ENCODE measurements at places on chromosomes 7 and 10. TPM values are rescaled to one million over a fixed set of nuclear protein-coding genes. Genes with fewer than 3 reads are reported as not detected.

GRCh38 chr10:93503075-93503474, 6.7 kb downstream of the CEP55 start:
- H3K4me3 ChIP-seq = no peak overlapping the region
- DNase-seq = no peak
- no peak overlapping the region for H3K27ac ChIP-seq
- peaks cover 9% of the 10 kb centered on the region for H3K4me1 ChIP-seq

DNA sequence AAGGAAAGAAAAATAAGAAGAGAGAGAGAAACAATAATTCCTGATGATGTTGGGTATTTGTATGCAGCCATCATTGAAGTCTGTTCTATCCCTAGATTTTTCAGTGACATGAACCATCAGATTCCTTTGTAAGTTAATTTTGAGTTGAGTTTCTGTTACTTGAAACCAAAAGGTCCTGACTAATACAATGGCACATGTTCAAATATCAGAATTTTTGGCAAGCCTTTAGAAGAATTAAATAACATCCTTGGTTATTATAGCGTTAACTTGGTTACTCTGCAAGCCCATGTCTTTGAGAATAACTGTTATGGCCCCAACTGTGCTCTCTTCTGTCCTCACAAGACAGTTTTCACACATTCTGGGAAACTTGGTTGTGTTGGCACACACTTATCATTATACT, 66.5 kb downstream of the SYPL1 start:
- H3K36me3 ChIP-seq = no peaks in the 10 kb centered on the region
- H3K4me1 ChIP-seq = no peaks in the 10 kb centered on the region
- peaks cover 12% of the 10 kb centered on the region for H3K27me3 ChIP-seq

OPN4 gene
- not detected for total RNA-seq

- H3K27ac ChIP-seq = no peak overlapping the region
- H3K27me3 ChIP-seq = no peaks in the 10 kb centered on the region
- H3K36me3 ChIP-seq = no peaks in the 10 kb centered on the region
- peaks cover 14% of the 10 kb centered on the region for H3K4me1 ChIP-seq
- no peak for DNase-seq
- no peak overlapping the region for H3K4me3 ChIP-seq
Measured at GRCh38 chr7:117146059-117146458, 176.8 kb downstream of the WNT2 start.

TDRD1 gene
- total RNA-seq = not detected

DNA sequence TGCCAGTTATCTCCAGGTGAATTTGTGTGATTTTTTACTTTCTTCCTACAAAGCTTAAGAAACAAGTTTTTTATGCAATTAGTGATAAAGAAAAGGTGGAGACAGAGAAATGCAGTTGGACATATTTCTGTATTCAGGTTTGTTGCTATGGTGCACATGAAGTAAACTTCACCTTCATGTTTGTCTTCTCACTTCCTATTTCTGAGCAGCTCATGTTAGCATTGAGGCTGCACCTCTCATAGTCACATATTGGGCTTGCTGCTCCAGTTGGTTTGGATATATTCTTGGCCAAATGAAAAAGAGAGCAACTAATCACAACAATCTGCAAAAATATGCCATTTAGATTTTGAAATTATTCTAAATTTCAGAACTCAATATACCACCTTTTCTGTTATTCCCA, 475.6 kb upstream of the ZWINT start:
- no peak for DNase-seq

- H3K36me3 ChIP-seq = no peaks in the 10 kb centered on the region
- no peak for DNase-seq
- H3K27ac ChIP-seq = no peak overlapping the region
- no peaks in the 10 kb centered on the region for H3K27me3 ChIP-seq
Measured at GRCh38 chr10:22705527-22705926, 8.9 kb downstream of the PIP4K2A start.

RPA3 gene
- 34.4 TPM for total RNA-seq

DNA sequence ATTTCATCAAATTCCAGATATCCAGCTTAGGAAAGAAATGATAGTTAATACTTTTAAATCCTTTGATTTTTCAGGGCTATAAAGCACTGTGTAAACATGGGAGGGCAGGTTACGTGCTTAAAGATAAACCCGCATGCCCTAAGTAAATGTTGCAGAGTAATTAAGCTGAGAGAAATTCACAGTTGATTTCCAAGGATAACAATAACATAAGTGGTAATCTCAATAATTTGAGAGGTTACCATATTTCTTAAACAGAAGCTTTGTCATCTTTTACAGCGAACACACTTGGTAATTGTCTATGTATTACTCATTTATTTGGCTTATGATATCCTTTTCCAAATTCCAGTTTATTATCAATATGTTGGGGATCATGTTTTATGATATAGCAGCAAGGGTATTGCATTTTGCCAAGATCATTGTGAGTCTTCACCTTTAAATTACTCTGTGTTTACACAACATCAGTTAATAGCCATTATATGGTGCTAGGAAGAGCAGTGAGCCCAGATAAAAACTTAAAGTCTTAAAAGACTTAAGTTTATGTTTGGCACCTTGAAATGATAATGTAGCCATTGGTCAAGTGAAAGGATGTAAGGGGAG, 15.4 kb downstream of the MGAM start:
- H3K27me3 ChIP-seq = no peaks in the 10 kb centered on the region
- H3K27ac ChIP-seq = no peak overlapping the region
- DNase-seq = no peak

Data from endothelial cell of umbilical vein (primary cell).